CD4-positive, alpha-beta T cell treated with Interleukin-1 beta for 1 hour (primary cell): ENCODE measurements at places on chromosomes 2 and 18.

- DNase-seq: no peak
Measured at GRCh38 chr18:12278215-12278671, 24.1 kb downstream of the CIDEA start.

DNA sequence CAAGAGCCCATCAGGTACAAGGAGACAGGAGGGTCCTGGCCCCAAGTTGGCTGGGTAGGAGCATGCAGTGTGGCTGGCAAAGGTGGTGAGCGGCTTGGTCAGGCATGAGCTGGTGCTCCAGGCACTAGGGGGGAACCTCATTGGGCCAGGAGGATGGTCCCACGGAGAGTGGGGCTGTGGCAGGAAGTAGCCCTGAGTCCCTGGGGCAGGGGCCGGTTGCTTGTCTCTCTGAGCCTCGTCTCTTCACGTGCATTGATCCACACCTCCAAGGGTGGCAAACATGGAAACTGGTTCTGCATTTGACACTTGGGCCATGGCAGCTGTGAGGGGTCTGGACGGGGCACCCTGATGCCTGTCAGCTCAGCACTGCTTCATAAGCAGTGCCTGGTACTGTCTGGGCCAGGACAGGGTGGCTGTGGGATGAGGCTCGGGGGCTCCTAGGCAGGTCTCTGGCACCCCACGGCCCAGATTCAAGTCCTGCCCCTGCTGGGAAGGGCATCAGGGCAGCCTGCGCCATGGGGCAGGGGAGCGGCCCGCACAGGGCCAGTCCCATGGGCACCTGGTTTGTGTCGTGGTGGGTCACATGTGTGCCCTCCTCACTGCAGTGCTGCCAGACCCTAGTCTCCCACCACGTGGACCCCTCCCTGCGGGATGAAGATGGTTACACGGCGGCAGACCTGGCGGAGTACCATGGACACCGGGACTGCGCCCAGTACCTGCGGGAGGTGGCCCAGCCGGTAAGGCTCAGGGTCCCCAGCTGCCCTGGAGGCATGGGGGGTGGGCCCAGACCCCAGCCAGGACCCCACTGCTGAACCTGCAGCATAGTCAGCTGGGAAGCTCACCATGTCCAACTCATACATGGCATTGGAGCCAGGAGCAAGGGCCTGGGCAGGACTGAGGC is 16.4 kb downstream of the ESPNL start:
- DNase-seq: no peak

GRCh38 chr2:202133200-202133908 is 60.3 kb downstream of the KIAA2012 start:
- DNase-seq: no peak

DNA sequence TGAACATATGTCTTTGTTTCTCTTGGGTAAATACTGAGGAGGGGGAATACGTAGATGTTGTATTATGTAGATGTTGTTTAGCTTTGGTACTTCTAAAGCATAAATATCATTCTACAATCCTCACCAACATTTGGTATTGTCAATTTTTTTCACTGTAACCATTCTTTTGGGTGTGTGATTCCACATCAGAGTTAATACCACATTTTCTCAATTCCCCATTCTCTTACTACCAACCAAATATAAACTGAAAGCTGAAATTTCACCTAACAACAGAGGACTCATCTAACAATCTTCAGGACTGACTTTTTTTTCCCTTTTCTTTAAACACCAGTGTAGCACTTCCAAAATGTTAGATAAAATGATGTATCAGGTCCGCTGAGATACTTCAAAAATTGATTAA is 120.7 kb upstream of the RIOK3 start:
- DNase-seq: no peak

- DNase-seq: peak; percentile 53
Measured at GRCh38 chr2:33275689-33276444, 200.6 kb upstream of the RASGRP3 start.

GRCh38 chr2:239369631-239370161 is 31.1 kb downstream of the HDAC4 start:
- DNase-seq: peak; percentile 80

DNA sequence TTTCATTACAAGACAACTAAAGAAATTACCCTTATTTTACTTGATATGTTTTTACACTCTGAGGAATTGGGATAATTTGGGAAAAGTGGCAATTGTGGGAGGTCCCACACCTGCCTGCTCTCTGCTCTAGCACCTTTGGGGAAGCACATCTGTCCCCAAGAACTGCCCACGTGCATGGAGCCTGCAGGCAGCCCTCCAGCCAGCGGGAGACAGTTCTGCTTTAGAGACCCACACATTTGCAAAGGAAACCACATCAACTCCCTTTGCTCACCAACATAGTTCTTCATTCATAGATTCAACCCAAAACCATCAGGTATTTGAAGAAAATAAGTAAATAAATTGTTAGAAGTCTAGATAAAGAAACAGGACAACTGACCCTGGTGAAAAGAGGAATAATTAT is 239.9 kb upstream of the ID2 start:
- DNase-seq: no peak

- DNase-seq: no peak
Measured at GRCh38 chr18:79823120-79823519, 25.4 kb downstream of the KCNG2 start.

DNA sequence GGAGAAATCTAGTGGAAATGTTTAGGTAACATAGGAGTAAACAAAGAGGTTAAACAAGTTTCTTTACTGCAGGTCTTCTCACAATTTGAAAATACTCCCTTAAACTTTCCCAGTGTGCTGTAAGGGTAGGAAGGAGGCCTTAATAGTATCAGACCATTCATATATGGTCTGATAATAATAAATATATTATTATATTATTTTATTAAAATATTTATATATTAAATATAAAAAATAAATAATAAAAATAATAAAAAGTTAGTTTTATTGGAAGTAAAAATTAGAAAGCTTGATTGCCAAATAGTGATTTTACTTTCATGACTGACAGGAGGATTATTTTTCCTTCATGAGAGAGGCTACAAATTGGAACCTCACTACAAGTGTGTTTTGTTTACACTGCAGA is 7.1 kb downstream of the NOSTRIN start:
- DNase-seq: no peak

DNA sequence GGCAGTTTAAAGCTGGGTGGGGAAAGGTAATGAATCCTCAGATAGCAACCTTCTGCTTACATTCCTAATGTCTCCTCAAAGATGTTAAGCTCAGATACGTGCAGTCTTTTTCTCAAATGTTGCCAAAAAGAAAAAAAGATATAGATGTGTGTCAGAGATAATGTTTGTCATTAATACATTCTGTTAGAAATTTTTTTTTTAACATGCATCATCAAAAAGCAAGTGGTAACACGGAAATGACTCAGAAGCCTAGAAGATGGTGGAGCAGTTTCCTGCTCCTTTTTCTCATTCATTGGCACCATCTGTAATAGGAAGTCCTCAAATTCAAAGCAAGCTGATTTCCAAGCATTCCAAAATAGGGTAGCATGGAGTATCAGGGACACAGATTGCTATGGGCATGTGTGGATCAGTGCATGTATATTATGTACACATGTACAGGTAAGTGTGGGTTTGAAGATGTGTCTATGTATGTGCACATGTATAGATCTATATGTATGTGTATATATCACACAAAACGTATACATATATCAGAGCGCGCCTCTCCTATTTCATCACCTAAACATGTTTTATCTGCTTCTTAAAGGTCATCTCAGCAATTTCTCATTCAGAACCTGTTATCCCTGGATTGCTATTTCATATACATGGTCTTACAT is 79.9 kb upstream of the ITGB6 start:
- no peak for DNase-seq

DNA sequence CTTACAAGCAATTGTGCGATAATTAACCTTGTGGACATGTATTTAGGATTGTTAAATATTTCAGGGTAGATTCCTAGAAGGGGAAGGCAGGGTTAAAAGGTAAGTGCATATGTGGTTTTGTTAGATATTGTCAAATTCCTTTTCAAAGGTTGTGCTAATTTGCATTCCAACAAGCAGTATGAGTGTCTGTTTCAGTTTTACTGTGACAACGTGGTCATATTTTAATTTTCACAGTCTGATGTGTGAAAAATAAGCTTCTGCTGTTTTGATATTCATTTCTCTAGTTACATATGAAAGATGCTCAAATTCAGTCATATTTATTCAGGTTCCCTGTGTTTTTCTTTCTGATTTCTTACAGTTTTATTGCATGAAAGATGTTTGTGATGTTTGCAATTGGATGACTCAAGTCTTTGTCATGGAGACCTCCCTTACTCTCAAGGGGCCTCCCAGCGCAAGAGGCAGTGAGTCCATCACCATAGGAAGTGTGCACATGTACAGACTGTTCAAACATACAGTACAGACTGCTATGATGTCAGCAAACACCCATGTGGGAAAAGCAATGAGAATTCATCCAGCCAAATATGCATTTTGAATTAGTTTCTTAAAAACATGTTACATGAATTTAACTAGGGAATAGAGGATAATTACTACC is 310.8 kb downstream of the GALR1 start:
- DNase-seq: no peak

DNA sequence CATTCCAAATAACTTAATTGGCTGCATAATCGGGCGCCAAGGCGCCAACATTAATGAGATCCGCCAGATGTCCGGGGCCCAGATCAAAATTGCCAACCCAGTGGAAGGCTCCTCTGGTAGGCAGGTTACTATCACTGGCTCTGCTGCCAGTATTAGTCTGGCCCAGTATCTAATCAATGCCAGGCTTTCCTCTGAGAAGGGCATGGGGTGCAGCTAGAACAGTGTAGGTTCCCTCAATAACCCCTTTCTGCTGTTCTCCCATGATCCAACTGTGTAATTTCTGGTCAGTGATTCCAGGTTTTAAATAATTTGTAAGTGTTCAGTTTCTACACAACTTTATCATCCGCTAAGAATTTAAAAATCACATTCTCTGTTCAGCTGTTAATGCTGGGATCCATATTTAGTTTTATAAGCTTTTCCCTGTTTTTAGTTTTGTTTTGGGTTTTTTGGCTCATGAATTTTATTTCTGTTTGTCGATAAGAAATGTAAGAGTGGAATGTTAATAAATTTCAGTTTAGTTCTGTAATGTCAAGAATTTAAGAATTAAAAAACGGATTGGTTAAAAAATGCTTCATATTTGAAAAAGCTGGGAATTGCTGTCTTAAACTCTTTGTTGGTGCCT is 1.4 kb downstream of the PCBP1 start:
- no peak for DNase-seq

- DNase-seq: no peak
Measured at GRCh38 chr2:39693245-39693644, 27.5 kb downstream of the TMEM178A start.

DNA sequence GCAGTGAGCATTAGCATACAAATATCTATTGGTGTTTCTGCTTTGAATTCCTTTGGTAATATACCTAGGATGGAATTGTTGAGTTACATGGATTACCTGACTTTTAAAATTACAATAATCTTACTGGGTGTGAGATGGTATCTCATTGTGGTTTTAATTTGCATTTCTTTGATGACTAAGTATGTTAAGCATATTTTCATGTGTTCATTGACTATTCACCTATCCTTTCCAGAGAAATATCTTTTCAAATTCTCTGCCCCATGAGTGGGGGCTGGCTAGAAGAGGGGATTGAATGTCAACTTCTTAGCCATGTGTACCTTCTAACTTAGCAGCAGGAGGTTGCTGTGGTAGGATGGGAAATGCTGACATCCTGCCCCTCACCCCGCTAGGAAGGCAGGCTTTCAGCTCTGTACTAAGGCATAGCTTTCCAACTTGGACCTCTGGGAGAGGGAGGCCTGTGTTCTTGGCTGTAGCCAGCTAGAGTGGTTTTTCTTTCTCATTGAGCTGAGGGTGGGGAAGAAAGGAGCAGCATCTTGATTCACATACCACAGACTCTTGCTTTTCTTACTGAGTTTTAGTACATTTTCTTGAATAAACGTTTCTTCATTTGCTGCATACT is 63.3 kb upstream of the TTC27 start:
- no peak for DNase-seq

DNA sequence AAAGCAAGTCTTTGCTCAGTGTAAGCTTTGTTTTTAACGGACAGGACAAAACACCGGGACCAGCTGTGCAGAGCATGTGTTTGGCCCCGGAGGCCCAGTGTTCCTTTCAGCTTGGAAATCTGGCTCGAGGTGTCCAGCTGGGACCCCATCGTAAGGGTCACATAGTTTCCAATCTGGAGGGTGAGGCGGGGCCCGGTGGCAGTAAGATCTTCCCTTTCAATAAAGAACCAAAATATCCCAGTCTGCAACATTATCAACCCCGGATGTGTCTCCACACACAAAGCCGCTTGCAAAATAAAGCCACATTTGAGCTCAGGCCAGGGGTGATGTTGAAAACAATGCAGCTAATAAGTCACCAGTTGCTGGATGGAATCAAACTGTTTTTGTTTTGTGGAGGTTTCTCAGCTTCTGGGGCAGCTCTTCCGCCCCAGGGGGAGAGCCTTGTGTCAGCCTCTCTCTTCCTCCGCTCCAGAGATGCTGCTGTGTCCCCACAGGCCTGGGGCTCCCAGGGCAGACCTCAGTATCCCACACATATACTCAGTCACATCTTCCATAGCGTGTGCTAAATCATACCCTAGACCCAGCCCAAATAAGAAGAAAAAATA is 138.6 kb upstream of the GLI2 start:
- no peak for DNase-seq

DNA sequence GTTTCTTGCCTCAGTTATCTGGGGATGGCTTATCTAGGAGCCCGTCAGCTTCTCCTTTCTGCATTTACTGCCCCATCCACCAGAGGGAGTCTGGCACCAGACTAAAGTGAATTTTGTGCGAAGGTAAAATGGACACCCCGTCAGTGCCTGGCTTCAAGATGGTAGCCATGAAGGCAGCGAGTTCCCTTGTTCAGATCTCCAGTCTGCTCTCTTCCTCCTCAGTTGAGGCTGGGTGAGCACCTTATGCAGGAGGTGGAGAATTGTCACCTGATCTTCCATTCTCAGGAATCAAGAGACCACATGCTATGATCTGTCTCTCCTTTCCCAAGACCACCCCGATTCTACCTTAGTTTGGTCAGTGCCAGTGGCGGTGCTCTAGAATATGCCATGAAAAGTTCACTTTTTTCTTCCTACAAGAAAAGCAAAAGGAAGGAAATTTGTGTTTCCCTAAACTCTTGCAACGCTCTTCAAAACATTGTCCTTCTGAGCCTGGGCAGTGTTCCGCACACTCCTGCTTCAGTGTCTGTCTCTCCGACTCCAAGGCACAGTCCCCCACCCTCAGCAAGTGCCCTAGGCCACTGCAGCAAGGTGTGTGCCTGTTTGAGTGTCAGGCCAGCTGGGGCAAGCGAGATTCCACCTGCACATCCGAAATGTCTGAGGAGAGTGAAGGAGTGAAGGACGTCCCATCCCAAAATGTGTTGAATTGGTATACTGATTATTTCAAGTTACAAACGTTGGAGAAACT is 168.6 kb downstream of the SS18 start:
- DNase-seq: peak; percentile 27

- no peak for DNase-seq
Measured at GRCh38 chr2:213034585-213034984, 116.8 kb downstream of the IKZF2 start.

DNA sequence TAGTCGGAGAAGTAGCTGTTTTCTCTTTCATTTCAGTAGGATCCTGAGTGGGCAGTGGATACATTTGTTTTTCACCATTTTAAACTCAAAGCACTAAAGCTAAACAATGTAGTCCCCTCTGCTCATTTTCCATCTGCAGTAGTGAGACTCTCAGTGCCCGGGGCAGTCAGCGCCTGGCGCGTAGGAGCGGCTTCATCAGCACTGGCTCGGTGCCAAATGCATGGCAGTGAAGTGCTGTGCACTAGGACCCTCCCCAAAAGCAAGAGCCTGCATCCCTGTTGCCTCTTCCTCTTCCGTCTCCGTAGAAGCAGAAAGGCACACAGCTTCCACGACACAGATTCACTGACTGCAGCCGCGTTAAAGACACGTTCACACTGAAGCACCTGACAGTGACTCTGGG is 19.0 kb upstream of the ESPNL start:
- DNase-seq: no peak

- DNase-seq: no peak
Measured at GRCh38 chr2:159229476-159230144, 56.9 kb downstream of the WDSUB1 start.
